Caco-2 (cell line): ENCODE measurements at places on chromosomes 3 and 15.

- H3K27ac ChIP-seq = no peak overlapping the region
- H3K27me3 ChIP-seq = no peaks in the 10 kb centered on the region
- DNase-seq = no peak
- H3K4me3 ChIP-seq = no peak overlapping the region
- no peaks in the 10 kb centered on the region for H3K36me3 ChIP-seq
- H3K4me1 ChIP-seq = peaks cover 5% of the 10 kb centered on the region; the same call in 1 of the 2 replicates
Observed at GRCh38 chr3:5239602-5240001, 52.1 kb downstream of the EDEM1 start.

GRCh38 chr3:9406856-9407626 lies 9.6 kb downstream of the SETD5 start:
- no peaks in the 10 kb centered on the region for H3K27me3 ChIP-seq
- peaks cover 63% of the 10 kb centered on the region for H3K4me1 ChIP-seq
- H3K27ac ChIP-seq = no peak overlapping the region
- no peak overlapping the region for H3K4me3 ChIP-seq

GRCh38 chr15:70172124-70172523 lies 74.4 kb upstream of the TLE3 start:
- no peak overlapping the region for H3K27ac ChIP-seq
- H3K36me3 ChIP-seq = no peaks in the 10 kb centered on the region
- DNase-seq = no peak
- H3K4me1 ChIP-seq = peaks cover 28% of the 10 kb centered on the region
- H3K27me3 ChIP-seq = no peaks in the 10 kb centered on the region
- no peak overlapping the region for H3K4me3 ChIP-seq

- no peak overlapping the region for H3K4me3 ChIP-seq
- DNase-seq = no peak
- no peak overlapping the region for H3K27ac ChIP-seq
- H3K27me3 ChIP-seq = no peaks in the 10 kb centered on the region
- H3K36me3 ChIP-seq = no peaks in the 10 kb centered on the region
Observed at GRCh38 chr3:122797291-122797690, 2.4 kb downstream of the SLC49A4 start.

DNA sequence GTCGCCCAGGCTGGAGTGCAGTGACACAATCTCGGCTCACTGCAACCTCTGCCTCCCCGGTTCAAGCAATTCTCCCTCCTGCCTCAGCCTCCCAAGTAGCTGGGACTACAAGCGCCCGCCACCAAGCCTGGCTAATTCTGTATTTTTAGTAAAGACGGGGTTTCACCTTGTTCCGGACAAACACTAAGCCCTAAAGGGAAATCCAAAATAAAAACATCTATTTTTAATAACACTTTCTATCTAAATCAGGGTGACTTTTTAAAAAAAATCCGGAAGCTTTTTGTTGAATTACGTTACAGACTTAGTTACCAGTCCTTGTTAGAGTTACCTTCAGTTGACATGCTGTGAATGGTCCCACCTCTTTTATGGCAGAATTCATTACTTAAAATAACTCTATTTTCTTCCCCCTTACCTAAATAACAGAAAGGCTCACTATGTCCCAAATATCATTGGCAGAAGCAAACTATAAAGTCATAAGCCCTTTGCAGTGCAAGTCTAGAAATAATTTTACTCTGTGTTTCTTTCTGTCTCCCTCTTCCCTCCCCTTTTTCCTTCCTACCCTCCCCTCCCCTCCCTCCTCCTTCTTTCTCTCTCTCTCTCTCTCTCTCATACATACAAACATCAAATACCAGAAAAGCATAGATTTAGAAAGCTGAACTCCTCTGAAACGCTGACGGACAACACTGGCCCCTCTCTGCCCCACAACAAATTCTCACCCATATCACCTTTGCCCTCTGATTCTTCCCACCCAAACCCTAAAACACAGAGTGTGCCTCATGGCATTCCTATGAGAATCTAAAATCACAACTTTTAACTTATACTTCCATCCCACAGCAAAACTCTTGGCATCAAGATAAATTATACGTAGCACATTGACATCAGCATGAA lies 18.3 kb downstream of the THBS1 start:
- H3K27ac ChIP-seq = peak overlapping the region; percentile 37
- peaks cover 18% of the 10 kb centered on the region for H3K4me1 ChIP-seq
- H3K27me3 ChIP-seq = no peaks in the 10 kb centered on the region
- H3K4me3 ChIP-seq = no peak overlapping the region

DNA sequence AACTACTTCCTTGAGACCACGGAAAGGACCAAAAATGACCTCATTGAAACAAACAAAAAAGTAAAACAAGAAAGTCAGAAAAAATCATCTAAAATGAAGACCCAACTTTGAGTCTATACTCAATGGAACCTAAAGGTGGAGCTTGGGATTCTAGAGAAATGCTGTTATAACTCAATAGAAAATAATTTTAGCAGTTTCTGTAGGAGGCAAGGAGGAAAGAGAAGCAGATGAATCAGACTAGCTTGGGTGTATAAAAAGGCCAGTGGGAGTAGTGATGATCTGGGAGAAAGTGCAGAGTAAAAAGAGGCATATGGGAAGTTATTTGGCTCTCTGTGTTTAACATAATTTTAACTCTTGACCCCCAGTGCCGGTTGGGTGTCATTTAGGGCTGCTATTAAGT lies 94.4 kb downstream of the TMCO5A start:
- H3K4me3 ChIP-seq = no peak overlapping the region
- no peak overlapping the region for H3K27ac ChIP-seq
- DNase-seq = no peak
- H3K36me3 ChIP-seq = no peaks in the 10 kb centered on the region
- no peaks in the 10 kb centered on the region for H3K4me1 ChIP-seq

DNA sequence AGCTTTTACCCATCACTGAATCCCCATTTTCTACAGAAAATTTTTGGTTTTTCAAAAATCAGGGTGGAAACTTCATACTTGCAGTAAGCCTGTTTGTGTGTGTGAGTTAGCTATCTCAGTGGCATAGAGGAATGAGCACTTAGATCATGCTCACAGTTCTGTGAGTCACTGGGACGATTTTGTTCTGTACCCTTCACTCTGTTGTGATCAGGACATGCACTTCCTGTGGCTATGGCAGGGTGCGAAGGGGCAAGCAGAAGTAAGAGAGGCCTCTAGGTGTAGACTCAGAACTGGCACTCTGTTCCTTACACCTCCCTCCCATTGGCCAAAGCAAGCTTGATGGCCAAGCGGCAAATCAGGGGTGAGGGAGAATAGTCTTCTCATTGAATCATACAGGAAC lies 11.6 kb downstream of the NIPA2 start:
- H3K4me3 ChIP-seq = no peak overlapping the region
- no peak for DNase-seq
- peaks cover 1% of the 10 kb centered on the region for H3K36me3 ChIP-seq
- no peaks in the 10 kb centered on the region for H3K4me1 ChIP-seq

DNA sequence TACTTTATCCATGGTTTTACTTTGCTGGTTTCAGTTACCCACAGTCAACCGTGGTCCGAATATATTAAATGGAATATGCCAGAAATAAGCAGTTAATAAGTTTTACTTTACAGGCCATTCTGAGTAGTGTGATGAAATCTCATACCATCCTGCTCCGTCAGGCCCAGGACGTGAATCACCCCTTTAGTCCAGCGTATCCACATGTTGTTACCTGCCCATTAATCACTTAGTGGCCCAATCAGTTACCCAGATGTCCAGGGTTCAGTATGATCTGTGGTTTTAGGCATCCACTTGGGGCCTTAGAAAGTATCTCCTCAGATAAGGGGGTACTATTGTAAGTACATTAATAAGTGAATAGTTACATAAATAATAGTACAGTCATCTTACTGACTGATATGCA lies 88.0 kb downstream of the TTBK2 start:
- no peaks in the 10 kb centered on the region for H3K27me3 ChIP-seq
- peak overlapping the region; percentile 63 for H3K27ac ChIP-seq
- H3K4me1 ChIP-seq = no peaks in the 10 kb centered on the region

GRCh38 chr15:62279041-62279440 lies 114.0 kb upstream of the C2CD4B start:
- no peaks in the 10 kb centered on the region for H3K27me3 ChIP-seq
- DNase-seq = no peak
- H3K36me3 ChIP-seq = no peaks in the 10 kb centered on the region
- H3K27ac ChIP-seq = no peak overlapping the region
